ENCODE measurements at places on chromosomes 3 and 15. TPM values are rescaled to one million over a fixed set of nuclear protein-coding genes. Genes with fewer than 3 reads are reported as not detected.
A peak's percentile ranks its signal among the peaks of the same experiment; 100 is the strongest.

Gene DYNLT2B
- total RNA-seq, result 20.5 TPM

Gene EFHB
- 0.11 TPM for total RNA-seq

Gene KBTBD13
- not detected for total RNA-seq

DNA sequence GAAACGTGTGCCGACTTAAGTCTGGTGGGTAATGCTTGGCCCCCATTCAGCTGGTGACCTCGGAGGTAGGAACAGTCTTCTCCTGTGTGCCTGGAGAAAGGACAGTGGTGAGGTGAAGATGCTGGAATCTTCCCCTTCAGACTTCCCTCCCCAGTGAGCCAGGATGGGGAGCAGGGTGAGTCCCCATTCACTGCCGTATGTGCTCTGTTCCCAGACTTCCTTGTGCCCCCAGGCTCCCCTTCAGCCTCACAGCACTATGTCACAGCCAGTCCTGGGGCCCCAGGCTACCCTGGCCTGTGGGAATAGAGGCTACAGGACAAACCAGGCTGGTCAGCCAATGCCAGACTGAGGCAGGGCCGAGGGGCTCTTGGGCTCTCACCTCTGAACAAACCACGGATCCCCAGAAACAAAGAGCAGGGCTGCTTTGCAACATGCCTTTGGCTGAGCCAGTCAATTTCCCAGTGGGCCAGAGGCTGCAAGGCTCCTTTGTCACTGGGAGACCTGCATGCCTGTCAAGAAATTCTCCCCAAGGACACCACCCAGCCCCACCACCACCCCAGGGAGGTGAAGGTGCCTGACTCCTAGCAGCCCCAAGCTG, 31.8 kb upstream of the HHATL start:
- no peak for DNase-seq

DNA sequence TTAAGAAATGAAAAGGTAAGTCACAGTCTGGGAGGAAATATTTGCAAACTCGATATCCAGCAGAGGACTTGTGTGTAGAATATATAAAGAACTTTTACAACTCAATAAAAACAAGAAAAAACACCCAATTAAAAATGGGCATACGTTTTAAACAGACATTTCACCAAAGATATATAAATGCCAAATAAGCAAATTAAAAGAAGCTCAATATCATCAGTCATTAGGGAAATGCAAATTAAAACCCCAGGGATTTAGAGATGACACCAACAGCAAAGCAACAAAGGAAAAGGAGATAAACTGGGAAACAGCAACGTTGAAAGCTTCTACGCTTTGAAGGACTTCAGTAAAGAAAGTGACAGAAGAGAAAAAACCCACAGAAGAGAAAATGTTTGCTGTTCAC, 132.3 kb downstream of the NUP210 start:
- no peak for DNase-seq

DNA sequence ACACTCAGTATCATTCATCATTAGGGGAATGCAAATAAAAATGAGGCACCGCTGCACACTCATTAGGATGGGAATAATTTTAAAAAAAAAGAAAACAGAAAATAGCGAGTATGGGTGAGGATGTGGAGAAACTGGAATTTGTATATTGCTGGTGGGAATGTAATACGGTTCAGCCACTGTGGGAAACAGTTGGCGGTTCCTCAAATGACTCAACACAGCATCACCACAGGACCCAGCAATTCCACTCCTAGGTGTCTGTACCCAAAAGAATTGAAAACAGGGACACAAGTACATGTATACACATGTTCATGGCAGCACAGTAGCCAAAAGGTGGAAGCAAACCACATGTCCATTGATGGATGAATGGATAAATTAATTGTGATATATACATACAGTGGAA, 35.2 kb upstream of the RFTN1 start:
- DNase-seq, result peak; percentile 70

DNA sequence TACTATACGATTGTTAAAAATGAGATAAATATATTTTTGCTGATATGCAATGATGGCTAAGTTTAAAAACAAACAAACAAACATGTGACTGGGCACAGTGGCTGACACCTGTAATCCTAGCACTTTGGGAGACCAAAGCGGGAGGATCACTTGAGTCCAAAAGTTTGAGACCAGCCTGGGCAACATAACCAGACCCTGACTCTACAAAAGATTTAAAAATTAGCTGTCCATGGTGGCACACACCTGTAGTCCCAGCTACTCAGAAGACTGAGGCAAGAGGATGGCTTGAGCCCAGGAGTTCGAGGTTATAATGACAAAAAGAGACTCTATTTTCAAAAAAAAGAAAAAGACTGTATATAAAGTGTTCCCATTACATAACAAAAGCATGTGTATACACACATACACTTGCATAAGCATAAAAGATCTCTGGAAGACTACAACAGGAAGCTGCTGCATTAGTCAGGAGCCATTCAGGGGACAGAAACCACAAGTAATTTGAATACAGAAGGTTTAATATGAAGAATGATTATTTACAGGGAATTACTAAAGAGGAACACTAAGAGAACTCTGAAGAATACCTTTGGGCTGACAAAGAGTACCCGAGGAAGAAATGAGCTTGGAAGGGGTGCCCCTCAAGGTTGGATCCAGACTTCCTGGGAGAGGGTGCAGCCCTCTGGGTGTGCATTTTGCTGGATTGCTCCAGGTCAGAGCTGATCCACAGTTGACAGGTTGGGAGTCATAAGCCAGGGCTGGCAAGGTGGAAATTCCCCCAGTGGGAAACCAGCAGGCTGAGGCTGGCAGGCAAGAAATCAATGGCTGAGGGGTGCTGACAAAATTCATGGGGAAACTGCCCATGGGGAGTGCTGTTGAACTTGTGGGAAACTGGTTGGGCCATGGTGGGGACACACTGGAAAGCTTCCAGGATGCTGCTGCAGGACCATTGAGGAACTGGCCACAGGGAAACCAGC, 9.3 kb upstream of the TM4SF18 start:
- peak; percentile 55 for DNase-seq

GRCh38 chr3:108037770-108038169, 53.1 kb downstream of the CD47 start:
- no peak for DNase-seq

DNA sequence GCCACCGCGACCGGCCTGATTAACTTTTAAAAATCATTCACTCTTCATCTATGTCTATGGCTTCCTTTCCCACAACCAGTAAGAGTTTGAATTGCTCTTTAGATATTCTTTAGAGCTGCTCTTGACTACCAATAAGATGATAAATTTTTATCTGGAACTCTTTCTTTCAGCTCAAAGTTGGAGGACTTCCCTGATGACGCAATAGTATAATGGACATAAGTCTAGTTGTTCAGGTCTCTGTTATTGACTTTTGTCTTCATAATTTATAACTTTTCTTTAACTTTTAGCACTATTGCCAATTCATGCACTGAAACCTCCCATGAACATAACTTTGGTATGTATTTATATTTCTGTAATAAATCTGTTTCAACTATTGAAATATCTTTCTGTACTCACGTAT, 61.3 kb upstream of the NLGN1 start:
- no peak for DNase-seq

Data from SJSA1 (cell line).